Neural crest cell (in vitro differentiated cells): ENCODE measurements at places on chromosomes 13 and 19.

- DNase-seq, result no peak
These were observed 121.6 kb downstream of the CYSLTR2 start for GRCh38 chr13:48775285-48775684.

- DNase-seq, result no peak
These were observed 17.3 kb upstream of the FCGBP start for GRCh38 chr19:39951686-39952085.

DNA sequence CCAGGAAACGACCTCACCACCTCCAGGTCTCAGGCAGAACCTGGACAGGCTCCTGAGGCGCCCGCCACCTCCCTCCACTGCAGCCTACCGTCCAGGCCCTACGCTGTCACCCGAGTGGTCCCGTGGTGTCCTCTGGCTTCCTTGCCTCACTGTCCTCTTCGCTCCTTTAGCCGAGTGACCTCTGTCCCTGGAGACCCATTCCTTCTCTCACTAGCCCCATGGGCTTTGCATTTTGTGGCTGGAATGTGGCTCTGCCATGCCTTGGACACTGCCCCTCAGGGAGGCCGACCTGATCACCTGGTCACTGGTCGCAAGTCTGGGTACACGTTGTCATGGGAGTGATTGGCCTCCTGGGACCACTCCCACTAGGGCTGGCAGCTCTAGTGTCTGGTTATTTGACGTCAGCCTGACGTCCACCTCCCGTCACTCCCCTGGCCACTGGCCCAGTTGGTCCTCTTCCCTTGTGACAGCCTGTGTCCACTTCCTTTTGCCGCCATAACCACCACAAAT, 17.9 kb downstream of the SLC25A42 start:
- no peak for DNase-seq

GRCh38 chr13:53941588-53942190, 913.1 kb downstream of the OLFM4 start:
- DNase-seq, result no peak

DNA sequence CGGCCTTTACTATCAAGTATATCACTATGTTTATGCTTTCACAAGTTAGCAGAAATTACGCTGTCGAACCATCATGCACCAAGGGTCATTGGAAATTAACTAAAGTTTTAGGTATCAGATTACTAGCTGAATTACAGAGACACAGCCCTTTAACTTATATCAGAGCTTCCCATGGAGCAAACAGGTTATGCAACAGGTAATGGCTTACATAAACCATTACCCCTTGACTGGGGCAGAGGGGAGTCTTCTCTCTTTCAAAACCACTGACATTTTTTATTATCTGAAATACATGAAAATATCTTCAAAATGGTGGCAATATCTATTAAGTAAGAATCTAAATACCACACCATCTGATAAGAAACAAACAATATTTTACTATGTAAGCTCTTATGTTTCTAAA, 1692.9 kb upstream of the SLC10A2 start:
- DNase-seq, result no peak

DNA sequence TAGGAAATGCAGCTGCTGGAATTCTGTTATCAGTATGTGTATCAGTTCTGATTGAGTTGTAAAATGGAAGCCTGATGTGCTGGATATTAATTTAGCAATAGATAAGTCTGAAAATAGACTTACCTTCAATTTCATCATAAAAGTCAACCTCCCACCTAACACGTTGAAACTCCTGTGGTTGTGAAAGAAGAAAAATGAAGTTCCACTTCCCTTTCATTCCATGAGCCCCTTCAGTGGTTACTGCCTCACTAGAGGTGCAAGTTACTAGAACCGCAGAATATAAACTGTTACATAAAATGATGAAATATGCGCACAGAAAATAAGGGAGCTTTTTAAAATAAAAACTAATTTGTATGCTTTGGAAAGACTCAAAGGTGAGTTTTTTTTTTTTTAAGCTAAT, 249.2 kb downstream of the SHISA2 start:
- no peak for DNase-seq

DNA sequence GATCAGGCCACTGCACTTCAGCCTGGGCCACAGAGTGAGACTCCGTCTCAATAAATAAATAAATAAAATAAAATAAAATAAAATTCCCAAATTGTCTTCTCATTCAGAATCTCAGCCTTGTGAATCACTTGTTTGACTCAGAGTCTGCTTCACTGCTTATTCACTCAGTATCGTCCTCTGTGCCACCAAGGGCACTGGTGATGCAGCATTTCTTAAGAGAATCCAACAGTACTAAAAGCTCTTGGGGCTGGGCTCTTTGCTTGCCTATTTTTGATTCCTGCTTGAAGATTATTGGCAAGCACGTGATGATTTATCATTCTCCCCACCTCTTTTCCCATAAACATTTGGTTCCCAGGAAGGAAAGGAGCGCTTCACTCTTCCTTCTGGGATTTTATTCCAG, 54.8 kb upstream of the HMGB1 start:
- no peak for DNase-seq

DNA sequence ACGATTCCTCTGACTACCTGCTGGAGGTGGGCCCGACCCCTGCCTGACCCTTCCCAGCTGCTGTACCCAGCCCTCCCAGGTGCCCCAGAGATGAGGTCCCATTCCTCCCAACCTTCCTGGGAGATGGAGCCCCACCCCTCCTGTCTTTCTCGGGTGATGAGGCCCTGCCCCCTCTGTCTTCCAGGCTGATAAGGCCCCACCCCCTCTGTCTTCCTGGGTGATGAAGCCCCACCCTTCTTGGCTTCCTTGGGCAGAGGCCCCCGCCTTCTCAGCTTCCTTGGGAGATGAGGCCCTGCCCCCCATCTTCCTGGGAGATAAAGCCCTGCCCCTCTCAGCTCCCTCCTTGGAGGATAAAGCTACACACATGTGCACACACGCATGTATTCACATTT, 47.9 kb downstream of the CERS4 start:
- no peak for DNase-seq

GRCh38 chr13:67964986-67965385, 734.9 kb upstream of the PCDH9 start:
- DNase-seq, result no peak

GRCh38 chr13:54029226-54029625, 1000.6 kb downstream of the OLFM4 start:
- no peak for DNase-seq

GRCh38 chr19:56594783-56595547, at the start of gene ZNF71:
Gene ZNF71 (plus strand): TSS chr19:56595302. CDS start chr19:56601559, 6,257 bp downstream.
- DNase-seq, result peak; percentile 87

GRCh38 chr13:28117689-28118377, 17.5 kb upstream of the FLT3 start:
- no peak for DNase-seq

DNA sequence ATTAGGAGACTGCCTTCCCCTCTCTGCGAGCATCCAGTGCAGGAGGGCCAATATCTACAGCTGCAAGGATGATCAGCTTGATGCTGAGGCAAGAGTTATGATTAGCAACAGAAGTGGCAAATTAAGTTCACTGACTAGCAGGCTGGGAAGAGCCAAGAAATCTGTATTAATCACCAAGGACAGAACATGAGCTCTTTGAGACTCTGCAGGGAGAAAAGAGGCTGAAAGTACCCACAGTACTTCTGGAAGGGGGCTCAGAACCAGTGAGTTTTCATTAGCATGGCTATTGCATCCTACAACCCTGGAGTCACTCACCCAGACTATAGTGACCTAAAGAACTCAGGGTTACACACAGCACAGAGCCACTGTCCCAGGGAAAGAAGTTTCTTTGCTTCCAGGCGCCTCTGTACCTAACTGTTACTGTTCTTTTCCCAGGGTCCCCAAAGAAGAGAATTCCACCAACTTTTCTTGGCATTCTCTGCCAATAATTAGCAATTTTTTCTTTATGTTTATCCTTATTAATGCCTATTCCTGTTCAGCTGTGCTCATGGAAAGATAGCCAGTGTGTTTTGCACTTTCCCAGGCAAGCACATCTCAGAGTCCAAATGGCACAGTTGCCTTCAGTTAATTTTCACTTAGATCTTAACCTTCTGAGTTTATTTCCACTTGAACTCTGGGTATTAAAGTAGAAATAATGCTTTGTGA, 25.8 kb upstream of the MEDAG start:
- DNase-seq, result no peak
